ENCODE measurements at places on chromosomes 7 and 10. TPM values are rescaled to one million over a fixed set of nuclear protein-coding genes. Genes with fewer than 3 reads are reported as not detected.
A peak's percentile ranks its signal among the peaks of the same experiment; 100 is the strongest.

GRCh38 chr7:34385384-34385783, 272.6 kb upstream of the NPSR1 start:
- no peak for DNase-seq

DNA sequence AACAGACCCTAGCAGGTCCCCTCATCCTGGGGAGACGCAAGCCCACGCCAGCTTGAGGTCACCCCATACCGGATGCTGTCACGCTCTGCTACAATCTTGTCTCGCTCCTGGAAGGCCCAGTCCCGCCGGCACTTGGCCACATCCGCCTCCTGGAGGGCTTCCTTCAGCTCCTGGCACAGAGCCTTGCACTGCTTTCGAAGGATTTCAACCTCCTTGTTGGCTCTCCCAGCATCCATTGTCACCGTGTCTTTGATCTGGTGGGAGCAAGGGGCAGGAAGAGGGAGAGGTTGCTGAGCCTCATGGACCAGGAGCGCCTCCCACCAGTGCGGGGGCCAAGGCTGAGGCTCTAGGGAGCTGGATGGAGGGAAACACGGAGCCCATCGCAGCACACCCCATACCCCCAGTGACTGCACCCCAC, 90.9 kb downstream of the DLG5 start:
- DNase-seq, result peak; percentile 42

DNA sequence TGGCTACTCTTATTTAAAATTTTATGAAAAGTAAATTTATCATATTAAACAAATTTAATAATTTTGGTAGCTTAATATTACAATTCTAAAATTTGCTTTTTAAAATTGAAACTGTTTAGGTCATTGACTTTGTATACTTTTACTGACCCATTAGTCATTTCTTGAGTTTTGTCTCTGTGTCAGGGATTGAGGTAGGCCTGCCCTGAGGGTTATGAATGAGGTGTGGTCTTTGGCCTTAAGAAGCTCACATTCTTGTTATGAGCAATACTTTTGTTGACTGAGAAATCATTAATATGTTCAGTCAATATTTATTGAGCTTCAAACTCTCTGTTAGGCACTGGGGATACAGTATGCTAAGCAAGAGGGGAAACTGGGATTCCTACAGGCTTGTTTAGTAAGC, 47.0 kb upstream of the RPA3 start:
- DNase-seq, result no peak

- no peak for DNase-seq
Measured at GRCh38 chr7:151814400-151815009, 62.4 kb downstream of the PRKAG2 start.

GRCh38 chr7:111038185-111038584, 52.7 kb upstream of the LRRN3 start:
- no peak for DNase-seq

DNA sequence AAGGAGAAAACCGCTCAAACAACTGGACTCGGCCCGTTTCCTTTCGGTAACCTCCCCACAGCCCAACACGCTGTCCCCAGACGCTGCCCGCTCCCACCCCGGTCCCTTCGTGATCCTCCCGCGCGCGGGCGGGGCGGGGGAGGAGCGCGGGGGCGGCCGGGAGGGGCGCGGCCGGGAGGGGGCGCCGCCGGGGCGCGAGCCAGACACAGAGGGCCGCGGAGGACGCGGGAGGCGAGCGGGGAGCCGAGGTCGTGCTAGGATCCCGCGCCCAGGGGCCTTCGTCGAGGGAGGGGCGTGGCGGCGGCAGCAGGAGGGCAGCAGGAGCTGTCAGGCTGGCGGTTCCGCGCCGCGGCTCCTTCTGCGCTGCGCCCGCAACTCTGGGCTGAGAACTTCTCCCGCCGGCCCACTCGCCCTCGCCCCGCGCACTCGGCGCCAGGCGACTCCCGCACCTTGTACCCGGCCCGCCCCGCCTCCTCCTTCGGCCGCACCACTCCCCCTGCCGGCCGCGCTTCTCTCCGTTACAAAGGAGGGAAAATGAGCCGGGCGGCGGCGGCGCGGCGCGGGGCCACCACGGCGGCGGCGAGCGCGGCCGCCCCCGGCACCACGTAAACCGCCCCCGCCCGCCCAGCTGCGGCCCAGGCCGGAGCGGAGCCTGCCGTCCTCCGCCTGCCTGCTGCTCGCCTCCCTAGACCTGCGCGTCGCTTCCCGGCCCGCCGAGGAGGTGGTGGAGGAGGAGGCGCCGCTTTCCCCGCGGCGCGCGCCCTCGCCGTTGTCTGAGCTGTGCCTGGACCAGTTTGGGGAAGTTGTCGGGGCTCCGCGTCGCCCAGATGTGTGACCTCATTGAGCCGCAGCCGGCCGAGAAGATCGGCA, at the start of gene CDK14:
Gene CDK14, plus strand, starts transcription at position 521 of the 870 bp plus-strand sequence. Its CDS starts 307 bp downstream, at position 828.
- no peak for DNase-seq

DNA sequence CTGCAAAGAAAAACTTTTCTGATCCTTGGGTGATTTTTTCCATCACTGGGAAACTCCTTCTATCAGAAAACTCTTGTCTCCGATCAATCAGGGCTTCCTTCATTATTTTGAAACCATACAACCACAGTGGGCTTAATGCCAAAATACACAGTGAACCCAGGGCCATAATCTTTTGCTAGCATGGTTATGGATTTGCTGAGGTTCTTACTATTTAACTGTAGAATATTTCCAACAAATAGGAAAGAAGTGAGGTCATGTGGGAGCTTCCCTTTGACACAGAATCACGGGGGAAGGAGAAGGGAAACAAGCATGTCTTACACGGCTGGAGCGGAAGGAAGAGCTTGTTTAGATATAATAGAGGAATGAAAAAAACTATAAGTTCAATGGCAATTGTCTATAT, 1241.7 kb downstream of the REEP3 start:
- no peak for DNase-seq

- DNase-seq, result no peak
Measured at GRCh38 chr7:114806590-114807162, 115.2 kb upstream of the MDFIC start.

DNA sequence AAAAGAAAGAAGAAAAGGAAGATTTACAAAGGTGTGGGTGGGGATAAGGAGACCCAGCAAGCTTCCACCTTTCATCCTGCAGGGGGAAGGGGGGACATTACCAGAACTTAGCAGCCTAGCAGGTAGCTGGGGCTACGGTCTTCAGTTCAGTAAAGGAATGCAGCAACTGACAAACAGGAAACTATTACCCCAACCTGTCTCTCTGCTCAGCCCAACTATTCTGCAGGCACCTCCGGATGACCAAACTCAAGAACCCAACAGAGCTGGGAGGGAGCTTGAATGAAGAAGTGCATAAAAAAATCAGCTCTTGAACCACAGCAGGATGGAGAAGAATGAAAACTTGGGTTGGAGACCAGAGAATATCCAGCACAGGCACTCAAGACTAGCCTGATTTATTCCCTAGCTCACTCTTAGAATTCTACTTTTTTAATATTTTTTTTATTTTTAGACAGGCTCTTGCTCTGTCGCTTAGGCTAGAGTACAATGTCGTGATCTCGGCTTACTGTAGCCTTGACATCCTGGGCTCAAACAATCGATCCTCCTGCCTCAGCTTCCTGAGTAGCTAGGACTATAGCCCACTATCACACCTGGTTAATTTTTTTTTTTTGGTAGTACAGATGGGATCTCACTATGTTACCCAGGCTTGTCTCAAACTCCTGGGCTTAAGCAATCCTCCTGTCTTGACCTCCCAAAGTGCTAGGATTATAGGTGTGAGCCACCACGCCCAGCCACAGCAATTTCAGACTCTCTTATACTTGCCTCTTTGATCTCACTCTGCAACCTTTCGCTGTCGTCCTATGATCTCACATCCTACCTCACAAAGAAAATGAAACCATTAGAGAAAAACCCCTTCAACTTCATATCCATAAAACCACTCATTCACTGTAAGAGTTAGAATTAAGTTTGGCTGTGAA, 18.5 kb upstream of the C10orf67 start:
- no peak for DNase-seq

GRCh38 chr7:17069146-17069545, 187.4 kb upstream of the AGR3 start:
- no peak for DNase-seq

DNA sequence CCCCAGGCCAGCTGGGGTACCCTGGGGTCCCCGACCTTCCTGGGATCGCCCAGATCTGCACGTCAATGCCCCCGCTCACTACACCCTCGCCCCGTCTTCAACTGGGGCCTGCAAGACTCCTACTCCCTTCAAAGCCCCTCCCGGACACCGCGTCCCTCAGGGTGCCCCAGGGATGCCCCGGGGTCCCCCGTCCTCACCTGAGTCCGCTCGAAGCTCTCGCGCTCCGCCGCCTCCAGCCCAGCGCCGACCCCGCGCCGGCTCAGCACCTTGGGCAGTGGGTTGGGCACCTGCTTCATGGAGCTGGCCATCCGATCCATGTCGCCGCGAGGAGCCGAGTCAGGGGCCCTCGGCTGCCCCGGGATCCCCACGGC, at the start of gene HIP1:
Gene HIP1, minus strand, starts transcription at position 338 of the 371 bp plus-strand sequence. Its CDS starts 21 bp downstream, at position 317.
- no peak for DNase-seq

GRCh38 chr10:46079831-46080585, 33.9 kb upstream of the MSMB start:
- DNase-seq, result no peak

GRCh38 chr10:29857843-29858701, 201.3 kb downstream of the JCAD start:
- peak; percentile 86 for DNase-seq

GRCh38 chr10:128803790-128804189, 663.3 kb upstream of the MGMT start:
- no peak for DNase-seq

- no peak for DNase-seq
Measured at GRCh38 chr10:109987452-109988211, 20.2 kb upstream of the ADD3 start.

GRCh38 chr7:102434039-102434486, 688 bp downstream of the ORAI2 start:
- DNase-seq, result no peak

GRCh38 chr7:2042650-2043049, 190.1 kb downstream of the MAD1L1 start:
- no peak for DNase-seq

DNA sequence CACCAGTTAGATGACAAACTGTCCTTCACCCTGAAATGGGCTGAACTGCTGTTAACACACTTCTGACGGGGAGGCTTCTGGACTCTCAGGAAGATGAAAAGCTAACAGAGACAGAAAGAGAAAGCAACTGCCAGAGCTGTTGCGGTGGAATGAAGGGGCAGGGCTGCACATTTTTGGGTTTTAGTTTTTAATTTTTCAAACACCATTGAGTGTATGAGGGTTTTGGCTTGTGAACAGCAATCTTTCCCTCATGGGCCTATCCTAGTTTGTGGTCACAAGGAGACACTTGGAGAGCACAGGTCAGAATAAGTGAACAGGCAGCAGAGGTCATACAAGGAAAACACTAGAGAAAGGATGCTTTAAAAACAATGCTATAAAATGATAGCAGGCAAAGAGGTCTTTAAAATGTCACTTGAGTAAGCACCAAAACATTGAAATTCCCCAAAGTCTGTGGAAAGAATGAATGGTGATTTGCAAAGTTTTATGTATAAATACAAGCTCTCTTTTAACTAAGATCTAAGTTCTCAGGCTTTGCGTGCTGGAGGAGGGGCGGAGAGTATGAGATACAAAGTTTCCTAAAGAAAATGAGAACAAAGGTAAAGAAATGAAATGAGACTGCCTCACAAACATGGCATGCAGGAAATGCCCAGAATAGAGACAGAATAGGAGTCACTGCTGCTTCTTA, 101.4 kb upstream of the GLI3 start:
- no peak for DNase-seq

DNA sequence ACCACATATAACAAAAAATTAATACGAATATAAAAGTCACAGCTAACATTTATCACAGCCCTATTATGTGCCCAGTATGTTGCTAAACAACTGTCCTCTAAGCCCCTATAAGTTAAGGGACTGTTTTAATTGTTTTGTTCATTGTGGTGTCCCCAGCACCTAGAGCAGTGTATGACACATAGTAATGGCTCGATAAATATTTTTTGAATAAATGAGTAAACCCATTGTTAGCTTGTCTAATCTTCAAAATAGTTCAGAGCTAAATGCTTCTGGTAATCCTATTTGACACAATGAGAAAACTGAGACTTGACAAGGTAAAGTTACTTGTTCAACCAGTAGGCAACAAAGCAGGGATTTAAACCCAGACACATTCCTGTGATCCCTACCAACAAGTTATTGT, 78.4 kb upstream of the NEUROD6 start:
- DNase-seq, result no peak

DNA sequence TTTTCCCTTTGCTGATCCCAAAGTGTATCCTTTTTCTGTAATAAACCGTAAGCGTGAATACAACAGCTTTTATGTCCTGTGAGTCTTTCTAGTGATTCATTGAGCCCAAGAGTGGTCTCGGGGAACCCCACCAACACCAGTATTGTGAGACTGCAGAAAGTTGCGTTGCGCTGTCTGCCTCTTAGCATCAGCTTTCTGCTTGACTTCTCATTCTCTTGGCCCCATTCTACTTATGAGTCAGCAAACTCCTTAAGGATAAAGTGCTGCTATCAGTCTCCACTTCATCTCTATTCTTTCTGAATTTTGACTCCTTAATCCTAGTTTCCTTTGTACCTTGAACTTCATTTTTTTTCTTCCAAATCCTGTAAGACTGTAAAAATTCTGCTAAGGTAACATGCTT, 184.3 kb upstream of the MBL2 start:
- DNase-seq, result no peak

- DNase-seq, result no peak
Measured at GRCh38 chr10:43694526-43694925, 45.8 kb upstream of the ZNF32 start.

Gene STX1A
- 7.0 TPM for total RNA-seq

GRCh38 chr10:4061441-4061951, 276.5 kb upstream of the KLF6 start:
- no peak for DNase-seq

- peak; percentile 20 for DNase-seq
Measured at GRCh38 chr7:121384265-121384664, 11.8 kb downstream of the FAM3C start.

Measured in dermis microvascular lymphatic vessel endothelial cell (primary cell).